Stimulated activated CD8-positive, alpha-beta memory T cell treated with anti-CD3 and anti-CD28 coated beads, Interleukin-15, amount 100 ng/mL, for 24 hours (primary cell): ENCODE measurements at places on chromosomes 4 and X.

GRCh38 chrX:19839770-19840254 is 47.6 kb downstream of the SH3KBP1 start:
- no peak for DNase-seq

- no peak for DNase-seq
Measured at GRCh38 chr4:86971355-86971683, 36.5 kb downstream of the AFF1 start.

DNA sequence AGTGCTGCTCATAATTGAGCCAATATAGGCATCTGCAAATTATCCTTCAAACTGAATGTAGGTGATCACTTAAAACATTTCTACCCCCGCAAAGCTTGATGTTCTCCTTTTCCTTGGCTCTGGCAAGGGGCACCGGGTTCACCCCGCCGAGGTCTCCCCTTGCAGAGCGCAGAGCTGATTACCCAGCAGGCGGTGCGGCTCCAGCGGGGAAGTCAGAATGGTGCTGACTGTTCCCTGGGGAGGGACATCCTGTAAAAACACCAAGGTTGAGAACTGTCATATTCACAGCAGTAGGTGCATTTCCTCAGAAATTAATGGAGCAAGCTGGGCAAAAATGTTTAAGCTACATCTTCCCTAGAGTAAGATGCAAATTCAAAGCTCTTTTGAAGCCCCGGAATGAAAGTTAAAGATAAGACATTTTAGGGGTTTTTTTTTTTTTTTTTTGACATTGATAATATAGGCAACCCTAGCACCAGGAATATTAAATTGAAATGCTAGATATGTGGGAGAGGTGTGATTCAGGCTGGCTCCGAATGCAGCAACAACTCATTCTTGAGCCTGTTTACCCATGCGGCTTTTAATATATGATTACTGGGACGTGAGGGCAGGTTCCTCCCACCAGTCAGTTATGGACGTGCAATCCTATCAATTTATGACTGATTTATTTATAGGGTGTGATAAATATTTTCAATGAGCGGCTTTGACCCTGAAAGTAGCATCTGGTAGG is 767.3 kb upstream of the TENM3 start:
- DNase-seq = no peak

- no peak for DNase-seq
Measured at GRCh38 chrX:3393581-3394111, 47.2 kb upstream of the MXRA5 start.

- DNase-seq = no peak
Measured at GRCh38 chr4:38157592-38157991, 197.4 kb downstream of the PTTG2 start.

DNA sequence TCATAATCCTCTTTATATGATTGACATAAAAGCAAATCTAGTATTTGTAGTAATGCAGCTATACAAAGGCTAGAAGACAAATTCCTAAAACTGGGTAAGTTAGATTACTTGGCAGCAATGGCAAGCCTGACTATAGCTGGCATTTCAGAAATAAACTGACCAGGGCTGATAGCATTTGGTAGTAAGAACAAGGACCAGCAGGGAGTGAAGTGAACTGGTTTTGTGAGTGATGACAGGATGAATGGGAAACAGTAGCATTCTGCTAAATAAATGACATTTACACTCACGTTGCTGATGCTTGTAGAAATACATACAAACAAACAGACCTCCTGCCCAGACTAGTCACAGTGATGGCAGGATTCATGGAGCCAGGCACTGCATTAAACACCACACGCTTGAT is 31.5 kb upstream of the TNIP3 start:
- DNase-seq = no peak

DNA sequence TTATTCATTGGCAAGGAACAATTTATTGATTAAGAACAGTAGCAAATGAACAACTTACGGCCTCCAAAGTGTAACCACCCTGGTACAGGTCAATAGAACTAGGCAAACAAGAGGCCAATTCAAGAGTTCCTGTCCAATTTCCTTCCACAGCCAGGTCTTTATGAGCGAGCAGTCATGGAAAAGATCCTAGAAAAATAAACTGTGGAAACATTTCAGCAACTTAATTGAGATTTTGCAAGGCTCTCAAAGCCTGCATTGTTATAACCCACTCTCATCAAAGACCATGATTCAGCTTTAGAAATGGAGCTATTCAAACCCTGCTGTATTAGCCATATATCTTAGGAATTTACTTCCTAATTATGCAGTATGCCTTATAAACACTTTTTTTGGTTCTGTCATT is 43.6 kb downstream of the UNC5C start:
- DNase-seq = no peak

- DNase-seq = no peak
Measured at GRCh38 chrX:65588795-65589194, 54.2 kb upstream of the LAS1L start.
